ENCODE measurements at places on chromosomes 11 and 22.

DNA sequence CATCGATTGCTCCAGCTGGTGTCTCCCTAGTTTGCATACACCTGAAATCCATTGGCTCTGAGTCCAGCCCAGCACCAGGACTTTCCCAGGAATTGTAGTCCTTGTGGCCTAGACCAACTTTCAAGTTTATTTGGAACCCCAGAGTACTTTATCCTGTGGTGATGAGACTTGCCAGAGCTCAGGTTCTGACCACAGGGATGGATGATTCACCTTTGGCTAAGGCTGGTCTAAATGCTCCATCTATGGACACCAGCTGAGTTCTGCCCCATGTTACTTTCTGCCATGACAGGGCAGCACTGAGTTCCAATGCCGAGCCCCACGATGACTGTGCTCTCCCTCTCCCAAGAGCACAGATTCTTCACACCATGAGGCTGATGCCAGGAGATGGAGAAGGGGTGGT lies 17.3 kb upstream of the INSC start:
- no peak for DNase-seq

GRCh38 chr22:44179196-44179988 lies 1.3 kb upstream of the PARVG start:
- no peak for DNase-seq

DNA sequence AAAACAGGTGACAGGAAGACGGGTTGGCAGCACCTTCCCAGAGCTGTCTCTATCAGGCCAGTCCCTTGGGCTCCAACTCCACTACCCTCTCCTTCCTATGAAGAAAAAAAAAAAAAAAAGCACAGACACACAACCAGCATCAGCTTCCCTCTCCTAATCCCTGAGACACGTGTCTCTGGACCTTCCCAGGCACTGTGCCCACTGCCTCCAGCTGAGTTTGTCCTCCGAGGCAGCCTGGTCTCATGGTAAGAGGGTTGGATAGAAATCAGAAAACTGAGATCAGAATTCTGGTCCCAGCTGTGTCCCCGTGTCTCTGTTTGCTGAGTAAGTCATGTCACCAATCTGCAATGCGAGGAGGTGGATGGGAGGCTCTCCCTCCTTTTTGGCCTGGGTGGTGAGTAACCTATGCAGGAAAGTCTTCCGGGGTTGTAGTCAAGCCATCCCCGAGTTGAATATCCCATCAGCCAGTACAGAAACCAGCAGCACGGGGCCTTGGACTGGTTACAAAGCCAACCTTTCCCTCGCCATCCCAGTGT lies 193.7 kb upstream of the TBCEL start:
- DNase-seq: no peak

DNA sequence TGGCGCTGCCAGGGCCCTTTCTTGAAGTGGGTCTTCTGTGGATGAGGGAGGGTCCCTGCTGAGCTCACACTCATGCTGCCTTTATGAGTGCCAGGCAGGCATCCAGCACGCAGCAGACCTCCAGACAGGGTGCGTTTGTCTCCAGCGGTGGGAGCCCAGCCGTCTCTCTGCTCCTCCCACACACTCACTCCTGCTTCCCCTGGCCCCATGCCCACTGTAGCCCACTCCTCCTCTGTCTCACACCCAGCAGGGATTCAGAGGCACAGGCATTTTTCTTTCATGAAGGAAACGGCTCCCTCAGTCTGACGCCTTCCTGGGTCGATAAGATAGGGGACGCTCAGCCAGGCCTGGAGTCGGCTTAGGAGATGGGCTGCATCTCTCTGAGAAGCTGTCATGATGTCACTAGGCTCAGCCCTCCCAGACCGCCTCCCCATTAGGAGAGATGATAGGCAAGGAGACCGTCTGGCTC lies 183.9 kb upstream of the NCAM1 start:
- DNase-seq: no peak

DNA sequence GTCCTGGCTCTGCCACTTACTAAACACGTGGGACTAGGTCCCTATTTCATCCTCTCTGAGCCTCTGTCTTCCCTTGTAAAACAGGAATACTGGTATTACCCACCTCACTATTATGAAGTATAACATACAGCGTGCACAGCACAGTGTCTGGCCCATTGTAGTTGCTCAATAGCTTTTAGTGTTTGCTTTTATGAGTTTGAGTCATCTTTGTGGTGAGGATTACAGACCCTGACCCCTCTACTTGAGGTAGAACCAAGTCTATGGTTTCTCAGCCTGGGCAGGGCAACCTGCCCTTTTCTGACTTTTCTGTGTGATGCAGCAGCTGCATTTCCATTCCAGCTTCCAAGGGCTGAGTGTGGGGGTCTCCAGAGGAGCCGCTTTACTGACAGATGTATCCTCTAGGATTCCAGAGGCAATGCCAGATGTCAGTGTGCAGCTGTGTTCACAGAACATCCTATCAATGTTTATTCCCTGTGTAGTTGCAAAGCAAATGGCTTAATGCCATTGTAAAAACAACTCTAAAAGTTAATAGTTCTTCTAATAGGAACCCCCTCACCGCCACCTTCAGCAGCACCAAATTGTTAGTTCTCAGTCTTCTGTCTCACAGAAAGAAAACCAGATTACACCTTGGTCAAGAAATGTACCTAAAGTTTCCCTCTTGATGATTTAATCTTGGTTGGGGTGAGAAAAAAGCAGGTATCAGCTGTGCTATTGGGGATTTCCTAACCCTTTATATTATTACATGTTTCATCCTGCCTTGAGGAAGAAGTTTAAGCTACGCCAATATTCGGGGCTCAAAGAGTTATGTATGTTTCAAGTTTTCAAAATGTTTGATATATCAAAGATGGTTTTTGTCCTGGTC lies 16.8 kb downstream of the PRR5L start:
- DNase-seq: no peak

- DNase-seq: no peak
These were observed 2.8 kb downstream of the SLC17A6 start for GRCh38 chr11:22340701-22341587.

GRCh38 chr11:115607621-115608221 lies 103.5 kb upstream of the CADM1 start:
- DNase-seq: no peak

DNA sequence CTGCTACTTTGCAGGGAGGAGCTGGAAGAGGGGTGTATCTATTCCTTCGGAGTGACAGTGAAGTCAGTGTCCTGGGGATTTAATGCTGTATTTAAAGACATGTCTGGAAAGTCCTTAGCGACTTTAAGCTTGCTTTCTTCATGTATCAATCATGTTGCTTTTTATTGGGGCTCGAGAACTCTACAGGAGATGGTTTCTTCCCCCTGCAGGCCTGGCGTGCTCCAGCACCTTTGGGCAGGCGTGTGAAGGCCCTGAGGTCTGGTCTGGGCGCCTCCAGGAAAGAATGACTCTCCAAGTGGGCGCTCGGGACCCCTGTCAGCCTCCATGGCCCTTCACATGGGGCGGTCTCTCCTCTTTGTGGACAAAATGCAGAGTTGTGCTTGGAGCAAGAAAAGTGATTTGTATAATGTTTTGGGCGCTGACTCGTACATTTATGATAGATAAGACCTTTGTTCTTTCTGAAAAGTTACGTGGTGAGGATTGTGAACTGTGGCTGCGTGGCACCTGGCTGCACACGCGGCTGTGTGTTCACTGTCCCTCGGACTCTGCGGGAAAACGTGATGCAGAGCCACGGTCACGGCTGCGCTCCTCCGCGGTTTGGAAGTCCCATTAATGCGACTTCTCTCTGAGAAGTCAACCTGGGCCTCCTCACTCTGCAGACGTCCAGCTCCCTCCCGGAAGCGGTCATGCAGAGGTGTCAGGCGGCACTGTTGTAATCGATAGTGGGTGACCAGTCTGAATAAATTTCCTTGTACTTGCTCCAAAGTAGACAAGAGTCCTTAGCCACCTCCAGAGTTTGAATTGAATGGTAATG lies 282.5 kb downstream of the TBC1D22A start:
- DNase-seq: no peak

DNA sequence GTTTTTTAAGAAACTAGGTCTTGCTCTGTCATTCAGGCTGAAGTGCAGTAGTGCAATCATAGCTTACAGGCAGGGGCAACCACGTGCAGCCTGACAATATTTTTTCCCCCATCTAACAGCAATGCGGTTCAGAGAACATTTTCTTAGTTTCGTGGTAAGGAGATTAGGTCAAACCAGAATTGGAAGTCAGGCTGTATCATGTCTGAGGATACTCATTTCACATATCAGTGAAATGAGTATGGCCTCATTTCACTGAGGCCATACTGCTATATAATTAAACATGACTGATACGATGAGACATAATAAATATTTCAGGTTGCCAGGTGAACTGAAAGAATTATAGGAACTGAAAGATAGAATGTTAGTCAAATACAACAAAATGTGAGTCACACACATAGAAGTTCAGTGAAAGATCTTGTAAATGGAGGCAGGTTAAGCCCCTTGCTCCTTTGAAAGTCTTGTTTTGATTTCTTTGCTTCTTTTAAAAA lies 32.5 kb upstream of the IZUMO1R start:
- no peak for DNase-seq

GRCh38 chr11:19880088-19880345 lies 167.4 kb downstream of the NAV2 start:
- DNase-seq: no peak

DNA sequence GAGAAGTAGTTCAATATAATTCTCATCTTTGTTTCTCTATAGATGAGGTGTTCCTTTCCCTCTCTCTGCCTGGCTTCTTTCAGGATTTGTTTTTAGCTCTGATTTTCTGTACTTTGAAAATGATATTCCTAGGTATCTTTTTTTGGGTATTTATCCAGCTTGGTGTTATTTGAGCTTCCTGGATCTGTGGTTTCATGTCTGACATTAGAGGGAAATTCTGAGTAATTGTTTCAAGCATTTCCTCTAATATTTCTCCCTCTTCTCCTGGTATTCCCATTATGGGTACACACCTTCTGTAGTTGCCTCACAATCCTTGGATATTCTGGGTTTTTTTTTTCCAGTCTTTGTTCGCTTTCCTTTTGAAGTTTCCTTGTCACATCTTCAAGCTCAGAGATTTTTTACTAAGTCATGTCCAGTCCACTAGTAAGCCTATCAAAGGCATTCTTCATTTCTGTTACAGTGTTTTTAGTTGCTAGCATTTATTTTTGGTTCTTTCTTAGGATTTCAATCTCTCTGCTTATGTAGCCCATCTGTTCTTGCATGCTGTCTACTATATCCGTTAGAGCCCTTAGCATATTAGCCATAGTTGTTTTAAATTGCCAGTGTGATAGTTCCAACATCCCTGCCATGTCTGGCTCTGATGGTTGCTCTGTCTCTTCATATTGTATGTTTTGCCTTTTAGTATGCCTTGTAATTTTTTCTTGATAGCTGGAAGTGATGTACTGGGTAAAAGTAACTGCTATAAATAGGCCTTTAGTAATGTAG lies 5.8 kb downstream of the CCDC81 start:
- DNase-seq: no peak

GRCh38 chr11:33668468-33668825 lies 32.2 kb downstream of the C11orf91 start:
- no peak for DNase-seq

DNA sequence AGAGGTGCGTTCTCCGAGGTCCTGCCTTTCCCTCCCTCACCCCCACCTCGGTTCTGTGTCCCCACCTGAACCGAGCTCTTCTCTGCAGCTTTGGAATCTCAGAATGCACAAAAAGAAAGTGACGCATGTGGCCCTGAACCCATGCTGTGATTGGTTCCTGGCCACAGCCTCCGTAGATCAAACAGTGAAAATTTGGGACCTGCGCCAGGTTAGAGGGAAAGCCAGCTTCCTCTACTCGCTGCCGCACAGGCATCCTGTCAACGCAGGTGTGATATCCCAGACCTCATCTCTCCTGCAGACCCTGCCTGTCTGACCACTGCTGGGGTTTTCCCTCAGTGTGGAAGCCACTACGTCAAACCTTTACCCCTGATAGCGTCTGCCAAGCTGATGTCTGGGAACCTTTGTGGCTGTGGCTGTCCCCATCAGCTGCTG lies 13.9 kb downstream of the ACP2 start:
- no peak for DNase-seq

DNA sequence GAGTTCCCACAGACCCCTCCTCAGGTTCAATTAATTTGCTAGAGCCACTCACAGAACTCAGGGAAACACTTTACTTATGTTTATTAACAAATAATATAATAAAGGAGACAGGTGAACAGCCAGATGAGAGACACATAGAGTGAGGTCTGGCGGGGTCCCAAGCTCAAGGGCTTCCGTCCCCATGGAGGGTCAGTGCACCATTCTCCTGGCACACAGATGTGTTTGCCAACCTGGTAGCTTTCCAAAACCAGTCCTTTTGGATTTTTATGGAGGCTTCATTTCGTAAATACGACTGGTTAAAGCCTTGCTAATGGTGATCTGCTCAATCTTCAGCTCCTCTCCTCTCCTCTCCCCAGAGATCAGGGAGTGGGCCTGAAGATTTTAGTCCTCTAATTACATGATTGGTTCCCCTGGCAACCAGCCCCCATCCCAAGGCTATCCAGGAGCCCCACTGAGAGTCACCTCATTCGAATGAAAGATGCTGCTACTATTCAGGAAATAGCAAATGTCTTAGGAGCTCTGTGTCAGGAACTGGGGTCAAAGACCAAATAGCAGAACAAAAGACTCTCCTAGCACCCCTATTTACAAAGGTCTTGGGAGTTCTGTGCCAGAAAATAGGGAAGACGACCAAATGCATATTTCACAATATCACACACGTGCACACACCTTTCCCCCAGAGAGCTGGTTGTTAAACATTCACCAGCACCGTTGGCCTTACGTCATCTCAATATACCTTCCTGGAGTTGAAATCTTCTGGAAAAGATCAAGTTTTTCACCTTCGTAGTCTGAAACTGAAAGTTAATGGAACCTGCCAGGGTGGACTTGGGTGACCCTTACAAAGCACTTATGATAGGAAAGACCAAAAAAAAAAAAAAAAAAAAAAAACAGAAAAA lies 23.8 kb upstream of the CAPRIN1 start:
- no peak for DNase-seq

DNA sequence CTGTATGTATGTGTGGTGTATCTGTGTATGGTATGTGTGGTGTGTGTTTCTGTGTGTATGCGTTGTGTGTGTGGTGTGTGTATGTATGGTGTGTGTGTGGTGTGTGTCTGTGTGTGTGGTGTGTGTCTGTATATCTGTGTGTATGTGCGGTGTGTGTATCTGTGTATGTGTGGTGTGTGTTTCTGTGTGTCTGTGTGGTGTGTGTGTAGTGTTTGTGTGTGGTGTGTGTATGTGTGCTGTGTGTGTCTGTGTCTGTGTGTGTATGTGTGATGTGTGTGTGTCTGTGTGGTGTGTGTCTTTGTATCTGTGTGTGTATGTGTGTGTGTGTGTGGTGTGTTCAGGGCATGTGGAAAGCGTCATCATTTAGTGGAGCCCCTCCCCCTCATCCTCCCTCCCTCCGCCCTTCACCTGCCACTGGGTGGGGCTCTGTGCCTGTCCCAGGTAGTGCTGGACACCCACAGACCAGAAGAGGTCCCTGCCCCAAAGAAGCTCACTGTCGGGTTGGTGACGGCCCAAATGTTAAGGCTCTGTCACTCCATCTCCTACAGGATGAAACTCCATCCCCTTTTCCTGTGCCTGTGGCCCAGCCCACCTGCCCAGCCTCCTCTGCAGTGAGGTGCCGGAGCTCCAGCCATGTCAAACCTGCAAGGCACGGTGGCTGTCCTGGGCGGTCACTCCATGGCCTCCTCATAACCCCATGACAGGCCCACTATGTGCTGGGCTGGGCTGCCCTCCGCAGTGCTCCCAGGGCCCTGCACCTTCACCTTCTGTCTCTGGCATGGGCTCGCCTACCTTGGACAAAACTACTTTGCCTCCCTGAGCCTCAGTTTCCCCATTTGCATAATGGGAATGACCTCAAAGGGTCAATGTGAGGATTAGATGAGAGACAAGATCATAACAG lies 23.4 kb upstream of the SHISAL1 start:
- DNase-seq: no peak
